ENCODE measurements at places on chromosomes 5 and 9.

DNA sequence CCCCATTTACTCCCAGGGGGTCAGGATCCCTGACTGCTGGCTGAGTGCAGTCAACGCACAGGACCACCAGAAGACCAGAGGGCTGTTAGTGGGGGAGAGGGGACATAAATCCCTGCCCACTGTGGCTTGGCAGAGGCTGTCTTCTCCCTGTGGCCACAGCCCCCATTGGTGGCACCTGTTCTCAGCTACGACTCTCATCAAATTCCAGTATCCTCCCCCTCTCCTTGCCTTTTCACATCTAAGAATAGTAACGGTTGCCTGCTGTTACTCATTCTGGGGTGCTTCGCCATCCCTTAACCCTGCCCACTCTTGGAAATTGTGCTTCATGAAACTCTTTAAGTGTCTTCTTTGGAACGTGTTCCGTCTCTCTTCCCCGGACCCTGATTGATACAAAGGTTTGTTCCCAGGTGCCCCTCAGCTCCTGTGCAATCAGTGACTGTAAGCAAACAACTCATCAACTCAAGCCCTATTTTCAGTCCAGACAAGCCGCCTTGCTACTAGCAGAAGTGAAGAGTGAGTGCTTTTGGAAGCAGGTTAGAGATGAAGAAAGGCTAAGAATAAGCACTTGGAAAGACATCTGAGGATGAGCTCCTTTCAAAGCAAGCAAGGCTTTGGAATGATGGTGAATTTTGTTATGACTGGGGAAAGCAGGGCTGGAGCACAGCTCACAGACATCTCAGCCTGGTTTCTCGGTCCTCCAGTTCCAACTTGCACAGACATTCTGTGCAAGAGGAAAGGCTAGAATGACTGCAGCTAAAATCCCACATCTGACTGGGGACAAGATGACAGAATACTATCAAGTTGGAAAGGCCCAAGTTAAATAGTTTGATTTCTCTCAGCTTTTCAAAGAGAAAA lies 22.9 kb upstream of the DENND1A start:
- DNase-seq, result no peak

DNA sequence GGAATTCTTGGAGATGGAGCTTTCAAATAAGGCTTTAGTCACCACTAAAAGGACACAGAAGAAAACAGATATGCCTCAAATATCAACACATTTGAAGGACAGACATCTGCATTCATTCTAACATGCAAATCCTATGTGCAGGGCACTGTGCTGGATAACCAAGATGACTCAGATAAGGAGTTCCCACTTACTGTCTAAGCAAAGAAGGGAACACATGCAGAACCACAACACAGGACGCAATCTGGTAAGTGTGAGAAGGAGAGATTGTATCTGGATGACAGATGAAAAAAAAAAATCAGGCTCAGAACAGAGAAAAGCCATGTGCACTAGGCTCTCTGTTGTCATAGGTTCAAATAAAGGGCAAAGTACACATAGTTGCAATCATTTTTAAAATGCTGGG lies 42.5 kb downstream of the ELAVL2 start:
- DNase-seq, result no peak

DNA sequence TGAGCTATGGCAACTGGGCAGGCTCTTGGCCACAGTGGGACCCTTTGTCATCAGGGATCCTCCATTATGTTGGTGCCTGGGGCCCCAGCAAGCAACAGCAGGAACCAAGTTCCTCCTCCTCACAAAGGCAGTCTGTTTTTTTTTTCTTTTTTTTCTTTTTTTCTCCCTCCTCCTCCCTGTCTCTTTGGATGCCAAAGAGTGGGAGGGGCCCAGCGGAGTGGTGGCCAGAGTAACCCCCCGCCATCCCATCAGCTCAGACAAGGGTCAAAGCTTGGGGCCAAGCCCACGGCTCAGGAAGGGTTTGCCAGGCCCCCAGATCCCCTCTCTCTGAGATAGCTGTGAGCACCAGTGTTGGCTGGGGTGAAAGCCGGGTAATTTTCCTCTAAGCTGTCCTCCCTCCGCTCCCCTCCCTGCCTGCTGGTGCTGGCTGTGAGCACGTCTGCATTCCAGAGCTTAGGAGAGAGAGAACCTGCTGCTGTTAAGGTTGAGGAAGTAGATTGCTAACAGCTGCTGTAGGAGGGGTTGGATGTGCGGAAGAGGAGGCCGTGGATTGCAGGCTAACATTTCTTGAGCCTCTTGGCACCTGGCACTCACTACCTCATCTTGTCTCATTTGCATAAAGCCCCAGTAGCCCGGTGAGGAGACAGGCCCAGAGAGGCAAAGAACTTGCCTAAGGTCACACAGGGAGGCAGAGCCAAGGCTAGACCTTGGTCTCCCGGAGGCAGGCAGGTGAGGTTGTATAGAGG lies 21.2 kb downstream of the GSN start:
- DNase-seq, result no peak

GRCh38 chr5:107331882-107332281 lies 338.9 kb downstream of the EFNA5 start:
- no peak for DNase-seq

DNA sequence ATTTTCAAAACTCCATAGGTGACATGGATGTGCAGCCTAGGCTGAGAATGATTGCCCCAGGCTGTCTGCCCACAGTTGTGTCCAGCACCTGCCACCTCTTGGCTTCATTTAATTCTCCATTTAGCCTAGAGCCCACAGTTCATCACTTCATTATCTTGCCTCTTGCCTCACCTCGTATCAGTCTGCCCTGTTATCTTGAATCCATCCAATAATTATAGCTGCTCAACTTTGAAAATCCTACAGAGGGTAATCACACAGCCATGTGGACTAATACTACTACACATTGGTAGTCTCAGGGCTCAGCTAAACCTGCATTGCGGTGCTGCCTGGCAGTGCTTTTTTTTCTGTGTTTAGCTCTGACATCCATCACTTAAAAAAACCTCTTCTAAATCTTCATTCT lies 7.4 kb downstream of the UGCG start:
- no peak for DNase-seq

- DNase-seq, result peak; percentile 78
These were observed 557 bp upstream of the PHF2 start for GRCh38 chr9:93575796-93576257.

DNA sequence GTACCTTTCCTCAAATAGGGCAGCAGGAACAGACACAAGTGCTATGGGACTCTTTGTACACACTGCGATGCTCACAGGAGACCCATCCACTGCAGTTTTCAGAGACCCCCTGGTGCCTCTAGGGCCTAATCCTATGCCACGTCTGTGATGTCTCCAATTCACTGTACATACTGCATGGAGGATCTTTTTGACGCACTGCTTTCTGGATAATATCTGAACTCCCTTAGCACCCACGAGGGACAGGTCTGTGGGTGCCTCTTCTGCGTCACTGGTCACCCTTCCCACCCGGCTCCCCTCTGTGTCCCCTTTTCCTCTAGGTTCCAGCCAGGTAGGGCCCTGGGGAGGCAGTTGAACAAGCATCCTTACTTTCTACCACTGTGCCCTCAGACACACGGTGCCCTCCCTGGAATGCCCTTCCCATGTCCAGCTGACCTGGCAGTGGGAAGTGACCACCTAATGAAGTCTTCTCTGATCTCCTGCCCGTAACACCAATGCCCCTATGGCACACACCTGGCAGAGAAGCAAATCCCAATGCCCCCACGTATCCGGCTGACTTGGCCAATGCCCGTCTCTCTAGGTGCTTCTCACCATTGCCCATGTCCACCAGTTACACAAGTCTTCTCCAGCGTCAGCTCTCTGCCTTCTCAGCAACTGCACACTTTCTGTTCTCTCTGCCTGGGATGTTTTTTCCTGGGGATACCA lies 41.5 kb downstream of the FOXI1 start:
- DNase-seq, result no peak

DNA sequence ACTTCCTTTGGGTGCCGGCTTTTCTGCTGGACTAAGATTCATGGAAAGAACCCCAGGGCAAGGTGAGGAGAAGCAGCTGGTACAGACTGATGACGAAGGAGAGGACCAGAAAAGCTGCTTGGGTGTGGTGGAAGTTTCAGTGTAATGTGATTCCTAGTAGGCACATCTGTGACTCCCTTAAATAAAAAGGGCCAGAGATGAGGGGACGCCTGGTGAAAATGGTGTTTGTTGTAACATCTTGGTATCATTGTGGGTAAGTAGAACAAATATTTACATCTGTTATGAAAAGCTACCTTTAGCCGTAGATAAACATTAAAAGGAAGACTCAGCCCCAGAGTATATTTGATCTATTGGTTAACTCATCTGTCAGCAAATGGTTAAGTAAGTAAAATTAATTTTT lies 33.8 kb downstream of the OTULINL start:
- DNase-seq, result no peak
